ENCODE measurements at places on chromosomes 11 and 22. TPM values are rescaled to one million over a fixed set of nuclear protein-coding genes. Genes with fewer than 3 reads are reported as not detected.

B4GALNT4 gene
- 17.5 TPM for total RNA-seq

MLC1 gene
- not detected for total RNA-seq

DPP3 gene
- 52.7 TPM for total RNA-seq

CBLIF gene
- not detected for total RNA-seq

MYOD1 gene
- total RNA-seq = 0.06 TPM

RAG1 gene
- 0.25 TPM for total RNA-seq

DRAP1 gene
- 196 TPM for total RNA-seq

WNT11 gene
- total RNA-seq = 1.6 TPM

HEPN1 gene
- not detected for total RNA-seq

TUB gene
- total RNA-seq = 5.7 TPM

VPREB1 gene
- total RNA-seq = not detected

APLNR gene
- total RNA-seq = not detected

NFAM1 gene
- total RNA-seq = not detected

MOGAT2 gene
- total RNA-seq = not detected

MUC5AC gene
- 1.8 TPM for total RNA-seq

FJX1 gene
- 28.2 TPM for total RNA-seq

CLDN5 gene
- not detected for total RNA-seq

LMNTD2 gene
- 2.8 TPM for total RNA-seq

OR52A1 gene
- total RNA-seq = not detected

OR6A2 gene
- total RNA-seq = not detected

SELENOO gene
- 19.0 TPM for total RNA-seq

MRGPRX4 gene
- not detected for total RNA-seq
